ENCODE measurements at places on chromosomes 3 and 15.

DNA sequence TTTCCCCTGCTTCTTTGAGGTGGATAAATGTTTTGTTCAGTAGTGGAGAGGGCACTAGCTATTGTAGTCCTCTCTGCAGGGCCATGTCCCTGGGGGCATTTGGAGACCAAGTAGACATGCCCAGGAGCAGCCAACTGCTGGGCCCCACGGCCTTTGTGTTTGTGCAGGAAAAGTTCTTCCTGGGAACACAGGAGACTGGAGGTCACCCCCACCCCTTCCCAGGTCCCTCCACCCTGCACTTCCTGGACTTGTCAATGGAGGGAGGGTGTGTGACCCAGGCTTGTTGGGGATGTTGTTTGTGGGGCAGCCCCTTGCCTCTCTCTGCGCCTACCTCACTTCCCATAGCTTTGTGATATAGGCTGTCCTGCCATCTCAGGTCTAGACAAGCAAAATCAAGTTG, 317.0 kb upstream of the LRRFIP2 start:
- DNase-seq = no peak

DNA sequence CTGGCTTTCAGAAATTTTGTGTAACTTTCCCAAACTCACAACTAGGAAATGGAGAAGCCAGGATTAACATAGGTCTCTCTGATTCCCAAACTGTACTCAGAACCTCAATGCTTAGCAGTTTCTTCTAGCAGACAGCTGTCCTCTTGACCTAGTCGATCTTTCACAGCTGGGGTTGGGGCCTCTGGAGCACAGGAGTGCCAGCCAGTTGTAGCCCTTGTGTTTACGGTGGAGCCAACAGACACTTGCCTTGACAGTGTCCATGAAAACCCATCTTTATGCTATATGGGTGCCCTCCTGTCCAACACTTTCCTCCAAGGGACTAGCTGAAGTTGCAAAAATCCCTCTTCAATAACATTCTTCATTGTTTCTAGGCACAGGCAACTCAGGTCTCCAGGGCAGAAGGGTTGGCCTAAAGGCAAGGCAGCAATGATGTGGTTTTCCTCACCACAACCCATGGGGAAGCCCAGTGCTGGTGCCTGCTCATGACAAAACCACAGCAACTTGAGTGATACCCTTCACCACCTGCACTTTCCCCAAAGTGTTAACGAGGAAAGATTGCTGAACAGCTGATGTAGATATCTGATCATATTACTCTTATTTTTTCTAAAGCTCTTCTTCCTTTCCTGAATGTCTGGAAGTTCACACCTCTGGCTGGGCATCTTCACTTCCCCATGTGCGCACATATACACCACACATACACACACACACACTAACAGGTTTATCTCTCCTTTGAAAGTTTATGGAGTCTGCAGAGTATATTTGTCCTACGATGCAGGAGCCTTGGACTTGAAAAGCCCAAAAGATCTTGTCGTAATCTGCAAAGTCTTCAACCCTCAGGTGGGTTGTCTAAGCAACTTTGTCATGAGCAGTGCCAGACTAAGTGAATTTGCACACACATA, 11.0 kb upstream of the KNG1 start:
- DNase-seq = no peak

DNA sequence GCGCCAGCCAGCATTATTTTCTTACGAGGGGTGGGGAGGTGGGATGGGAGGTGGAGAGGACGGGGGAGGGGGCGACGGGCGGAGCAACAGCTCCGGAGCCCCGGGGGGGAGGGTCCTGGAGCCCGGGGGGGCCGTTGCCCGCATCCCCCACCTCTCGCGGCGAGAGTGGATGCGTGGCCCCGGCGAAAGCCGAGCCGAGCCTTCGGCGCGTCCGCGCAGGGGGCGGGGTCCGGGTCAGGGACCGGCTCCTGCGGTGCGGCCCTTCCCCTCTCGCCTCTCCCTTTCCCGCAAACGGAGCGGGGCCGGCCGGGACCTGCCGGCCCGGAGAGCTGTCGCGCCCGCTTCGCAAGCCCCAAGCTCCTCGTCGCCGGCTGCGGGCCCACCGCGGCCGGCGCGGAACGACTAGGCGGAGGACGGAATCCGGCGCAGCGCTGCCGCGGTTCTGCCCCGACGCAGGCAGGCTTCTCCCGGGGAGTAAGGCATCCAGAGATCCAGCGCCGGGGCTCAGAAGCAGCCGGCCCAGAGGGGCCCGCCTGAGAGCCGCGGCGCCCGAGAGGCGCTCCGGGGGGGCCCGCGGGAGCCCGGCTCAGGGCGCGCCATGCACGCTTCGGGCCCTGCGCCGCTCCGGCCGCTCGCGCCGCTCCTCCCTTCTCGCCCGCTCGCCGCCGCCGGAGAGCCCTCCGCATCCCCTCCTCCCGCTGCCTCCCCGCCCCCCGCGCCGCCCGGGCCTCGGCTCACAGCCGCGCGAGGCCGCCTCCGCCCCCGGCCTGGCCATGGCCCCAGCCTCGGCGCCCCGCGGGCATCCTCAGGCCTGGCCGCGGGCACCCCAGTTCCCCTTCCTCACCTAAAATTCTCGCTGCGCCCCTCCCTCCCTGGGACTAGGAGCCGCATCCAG, 459 bp upstream of the ADCY5 start:
- no peak for DNase-seq

DNA sequence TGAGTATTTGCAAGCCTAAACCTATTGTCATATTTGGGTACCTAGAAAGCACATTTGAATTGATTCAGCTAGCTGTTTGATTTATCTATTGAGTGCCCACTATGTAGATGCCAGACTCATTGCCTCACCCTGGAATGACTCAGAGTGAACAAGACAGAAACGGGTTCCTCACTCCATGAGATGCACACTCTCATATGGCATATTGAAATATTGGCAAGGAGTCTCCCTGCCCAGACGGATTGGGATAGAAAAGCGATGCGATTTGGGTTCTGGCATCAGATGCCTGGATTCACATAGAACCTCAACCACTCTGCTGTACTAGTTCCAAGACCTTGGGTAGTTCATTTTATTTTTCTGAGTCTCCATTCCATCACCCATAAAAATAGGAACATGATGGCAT, 22.5 kb downstream of the LRRN1 start:
- peak; percentile 13 for DNase-seq

- DNase-seq = peak; percentile 12
Measured at GRCh38 chr3:168544097-168544957, 448.6 kb upstream of the GOLIM4 start.

- DNase-seq = no peak
Measured at GRCh38 chr3:134694946-134695543, 44.2 kb upstream of the KY start.

DNA sequence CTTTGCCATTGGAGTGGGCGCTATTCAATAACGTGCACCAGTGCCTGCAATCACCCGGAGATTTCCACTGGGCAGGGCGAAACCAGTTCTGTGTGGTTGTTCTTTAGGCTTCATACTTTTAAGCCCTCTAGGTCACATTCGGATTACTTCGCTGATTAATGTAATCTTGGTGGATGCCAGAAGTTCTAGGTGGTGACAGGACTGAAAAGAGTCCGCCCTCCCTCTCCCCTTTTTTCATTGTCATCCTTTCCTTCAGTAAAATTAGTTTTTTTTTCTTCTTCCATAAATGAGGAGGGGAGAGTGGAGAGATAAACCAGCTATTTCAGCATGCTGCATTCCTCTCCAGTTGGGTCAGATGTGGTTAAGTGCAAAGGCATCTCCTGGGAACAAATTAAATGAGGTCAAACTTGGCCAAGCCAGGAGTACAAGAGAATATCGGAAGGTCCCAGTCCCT, 2.3 kb upstream of the SLC2A2 start:
- DNase-seq = peak; percentile 92

DNA sequence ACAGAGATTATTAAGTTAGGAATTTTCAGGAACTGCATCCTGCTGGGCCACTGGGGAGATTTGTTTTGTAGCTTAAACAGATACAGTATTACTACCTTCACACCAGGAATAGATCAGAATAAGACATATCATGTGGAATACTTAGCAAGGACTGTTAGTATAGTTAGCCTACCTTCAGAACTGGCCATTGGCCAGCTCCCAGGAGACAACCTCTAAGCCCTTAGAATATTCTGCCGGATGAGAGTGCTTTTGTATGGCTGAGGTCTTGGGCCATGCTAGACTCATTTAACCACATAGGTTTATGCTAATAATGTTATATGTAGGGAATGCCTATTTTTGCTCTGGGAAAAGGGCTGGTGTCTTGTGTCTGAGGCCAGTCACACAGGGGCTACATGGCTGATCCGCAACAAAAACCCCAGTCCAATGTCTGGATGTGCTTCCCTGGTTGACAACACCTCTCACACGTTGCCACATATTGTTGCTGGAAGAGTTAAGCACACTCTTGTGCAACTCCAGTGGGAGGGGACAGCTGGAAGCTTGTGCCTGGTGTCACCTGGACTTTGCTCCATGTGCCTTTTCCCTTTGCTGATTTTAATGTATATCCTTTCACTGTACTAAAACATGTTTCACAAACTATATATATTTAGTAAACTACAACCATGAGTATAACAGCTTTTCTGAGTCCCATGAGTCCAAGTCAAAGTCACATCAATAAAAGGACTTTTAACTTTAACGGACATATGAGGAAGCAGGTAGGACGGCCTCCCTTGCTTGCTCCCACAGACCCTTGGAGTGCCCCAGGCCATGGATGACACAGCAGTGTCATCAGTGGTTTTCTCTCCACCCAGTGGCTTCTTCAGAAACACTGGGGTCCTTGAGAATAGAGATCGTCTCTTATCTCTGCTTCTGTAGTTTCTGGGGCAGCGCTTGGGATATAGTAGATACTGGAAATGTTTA, 118.0 kb upstream of the C3orf80 start:
- peak; percentile 60 for DNase-seq

- DNase-seq = peak; percentile 41
Measured at GRCh38 chr3:172098698-172099494, 59.5 kb downstream of the FNDC3B start.

DNA sequence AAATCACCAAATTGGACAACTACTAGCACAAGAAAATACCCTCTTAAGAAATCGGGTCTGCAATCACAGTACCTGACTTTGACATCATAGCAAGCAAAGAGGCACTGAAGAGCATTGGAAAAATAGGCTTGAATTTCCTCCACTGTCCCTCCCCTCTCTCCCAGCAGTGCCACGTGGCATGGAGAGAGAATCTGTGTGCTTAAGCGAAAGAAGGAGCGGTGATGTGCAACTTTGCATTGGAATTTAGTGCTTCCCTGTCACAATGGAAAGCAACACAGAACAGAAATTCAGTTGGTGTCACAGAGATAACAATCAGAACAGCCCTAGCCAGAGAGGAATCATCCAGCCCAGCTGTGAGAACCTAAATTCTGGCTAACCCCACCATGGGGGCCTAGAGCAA, 207.5 kb upstream of the SLITRK3 start:
- no peak for DNase-seq

DNA sequence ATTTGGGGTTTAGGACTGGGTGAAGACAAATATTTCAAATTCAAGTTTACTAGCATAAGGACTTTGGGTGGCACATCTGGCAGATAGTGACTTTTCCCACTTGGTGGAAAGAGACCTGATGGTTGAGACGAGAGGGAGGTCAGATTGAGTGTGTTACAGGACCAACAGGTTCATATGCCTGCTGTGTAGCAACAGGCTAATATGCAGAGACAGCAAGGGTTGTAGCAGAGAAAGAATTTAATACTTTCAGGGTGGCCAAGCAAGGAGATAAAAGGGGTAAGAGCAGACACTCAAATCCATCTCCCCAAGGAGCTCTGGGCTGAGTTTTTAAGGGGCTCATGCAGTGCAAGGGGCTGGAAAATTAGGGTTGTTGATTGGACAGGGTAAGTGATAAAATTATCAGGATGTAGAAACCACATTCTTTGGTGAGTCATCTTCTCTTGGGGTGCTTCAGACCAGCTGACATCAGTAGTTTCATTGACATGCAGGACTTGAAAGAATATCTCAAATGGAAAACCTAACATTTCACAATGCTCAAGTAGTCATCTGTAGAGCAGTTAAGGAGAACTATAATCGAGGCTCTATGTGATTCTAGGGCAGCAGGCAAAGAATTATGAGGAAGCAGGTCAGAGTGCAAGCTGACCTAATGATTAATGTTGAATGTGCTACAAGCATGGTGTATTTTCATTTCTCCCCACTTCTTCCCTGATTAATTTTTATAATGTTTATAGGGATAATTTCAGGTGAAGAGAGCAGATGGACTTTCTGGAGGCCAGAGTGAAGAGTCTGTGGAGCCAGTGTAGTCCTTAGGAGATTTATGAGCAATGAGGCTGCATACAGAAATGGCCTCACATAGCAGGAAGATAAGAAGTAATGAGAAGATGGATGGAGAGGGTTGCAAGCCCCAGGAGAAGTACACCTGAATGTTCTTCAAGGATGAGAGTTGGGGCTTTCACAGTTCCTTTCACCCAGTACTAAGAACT, 13.7 kb downstream of the FOXB1 start:
- DNase-seq = peak; percentile 19

DNA sequence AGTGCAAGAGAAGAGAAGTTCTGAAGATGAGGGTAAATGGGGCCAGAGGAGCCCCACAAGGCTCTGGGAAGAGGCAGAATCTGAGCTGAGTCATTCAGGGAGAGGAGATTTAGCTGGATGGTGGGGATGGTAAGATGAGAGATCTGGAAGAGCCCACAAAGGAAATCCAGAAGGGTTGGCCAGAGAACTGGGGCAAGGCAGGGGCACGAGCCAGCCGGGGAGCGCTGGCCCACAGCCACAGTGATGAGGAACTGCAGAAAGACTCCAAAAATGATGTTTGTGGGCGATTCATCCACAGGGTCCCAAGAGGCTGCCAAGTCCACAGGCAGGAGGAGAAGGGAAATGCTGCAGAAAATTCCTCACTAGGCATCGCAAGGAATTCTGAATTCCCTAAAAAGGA, 75.9 kb upstream of the ATP2B2 start:
- DNase-seq = no peak

GRCh38 chr15:67409175-67409574, 111.8 kb upstream of the C15orf61 start:
- DNase-seq = no peak

GRCh38 chr15:56886363-56886931, 32.0 kb upstream of the TCF12 start:
- peak; percentile 14 for DNase-seq

DNA sequence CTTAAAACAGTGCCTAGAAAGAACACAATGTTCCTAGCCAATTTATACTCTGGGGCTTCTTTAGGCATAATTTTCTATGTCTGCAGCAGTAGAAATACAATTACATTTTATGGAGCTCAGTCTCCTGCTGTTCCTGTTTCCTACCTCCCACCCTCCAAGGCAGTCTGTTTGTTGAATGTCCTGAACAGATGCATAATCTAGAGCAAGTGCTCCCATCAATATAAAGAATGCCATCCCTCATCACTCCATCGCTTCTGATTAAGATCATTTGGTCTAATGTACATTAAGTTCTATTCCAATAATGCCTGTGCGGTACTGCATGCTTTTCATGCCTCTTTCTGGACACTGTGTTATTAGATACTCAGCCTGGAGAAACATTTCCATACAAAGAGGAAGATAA, 869.8 kb upstream of the CFAP20DC start:
- no peak for DNase-seq

- DNase-seq = no peak
Measured at GRCh38 chr15:88788036-88788435, 15.2 kb upstream of the ACAN start.

DNA sequence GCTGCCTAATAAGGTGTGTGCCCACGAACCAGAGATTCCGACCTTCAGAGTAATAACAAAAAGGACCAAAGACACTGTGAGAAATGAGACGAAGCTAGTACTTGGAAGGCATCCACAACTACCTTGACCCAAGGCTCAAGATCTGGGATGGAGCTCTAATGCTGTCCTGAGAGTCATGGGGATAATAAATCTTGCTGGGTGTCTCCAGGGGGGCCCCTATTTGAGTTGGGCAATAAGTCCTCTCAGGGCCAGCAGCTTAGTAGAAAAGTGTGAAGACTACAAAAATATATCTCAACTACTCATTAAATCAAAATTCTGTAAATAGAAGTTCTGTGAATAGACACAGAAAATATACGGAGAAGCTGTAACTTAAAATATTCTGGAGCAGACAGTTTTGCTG, 2.9 kb upstream of the NDN start:
- no peak for DNase-seq

Measured in renal cortical epithelial cell (primary cell).